ENCODE measurements at places on chromosomes 11 and 22.

DNA sequence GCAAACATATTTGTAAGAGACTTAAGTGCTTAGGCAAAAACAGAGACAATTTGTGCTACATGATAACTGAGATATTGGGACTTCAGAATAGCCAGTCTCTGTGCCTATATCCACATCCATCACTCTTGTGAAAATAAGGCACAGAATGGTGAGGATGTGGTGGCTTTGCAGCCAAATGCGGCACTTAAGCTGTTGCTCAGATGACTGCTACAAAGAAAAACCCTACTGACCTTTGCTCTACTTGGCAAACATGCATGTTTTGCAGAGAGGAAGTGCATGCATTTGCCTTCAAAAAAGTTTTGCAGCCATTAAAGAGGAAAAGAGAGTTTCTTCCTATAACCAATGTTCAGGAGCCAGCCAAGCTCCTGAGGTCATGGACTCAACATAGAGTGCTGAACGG is 675.0 kb upstream of the KIRREL3 start:
- DNase-seq, result no peak

DNA sequence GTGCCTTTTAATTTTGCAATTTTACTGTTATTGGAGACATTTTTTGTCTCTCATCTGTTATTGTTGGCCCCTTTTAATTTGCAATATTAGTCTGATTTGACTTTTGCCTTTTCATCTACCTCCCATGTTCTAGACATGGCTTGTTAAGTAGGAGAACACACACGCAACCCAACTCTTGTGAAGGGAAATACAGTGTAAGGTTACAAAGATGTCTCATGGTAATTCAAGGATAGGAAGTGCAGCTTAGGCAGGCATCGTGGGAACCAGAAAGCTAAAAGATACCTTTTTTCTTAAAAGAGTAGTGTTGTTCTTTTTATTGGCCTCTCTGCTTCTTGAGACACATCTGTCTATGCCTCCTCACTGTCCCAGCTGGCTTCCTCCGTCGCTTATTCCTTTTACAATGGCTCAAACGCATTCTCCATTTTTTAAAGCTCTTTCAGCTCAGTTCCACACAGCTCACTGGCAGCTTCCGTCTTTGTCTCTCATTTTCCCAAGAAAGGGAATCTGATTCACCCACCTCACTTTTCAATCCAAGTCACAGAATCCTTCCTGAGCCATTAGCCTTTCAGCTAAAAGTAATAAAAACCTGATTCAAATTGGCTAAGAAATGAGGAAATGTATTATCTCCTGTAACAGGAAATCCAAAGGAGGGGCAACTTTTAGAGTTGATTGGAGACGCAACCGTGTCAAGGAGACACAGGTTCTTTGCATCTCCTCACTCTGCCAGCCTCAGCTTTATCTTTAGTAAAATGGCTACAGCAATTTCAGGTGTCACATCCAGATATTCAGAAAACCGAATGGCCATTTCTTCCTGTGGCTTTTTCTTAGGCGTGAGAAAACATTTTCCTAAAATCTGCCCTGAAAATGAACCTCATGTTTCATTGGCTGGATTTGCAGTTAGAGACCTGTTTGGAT is 57.2 kb downstream of the SIK2 start:
- DNase-seq, result no peak

- DNase-seq, result peak; percentile 83
Measured at GRCh38 chr22:25219948-25220442, 556 bp downstream of the CRYBB2 start.

DNA sequence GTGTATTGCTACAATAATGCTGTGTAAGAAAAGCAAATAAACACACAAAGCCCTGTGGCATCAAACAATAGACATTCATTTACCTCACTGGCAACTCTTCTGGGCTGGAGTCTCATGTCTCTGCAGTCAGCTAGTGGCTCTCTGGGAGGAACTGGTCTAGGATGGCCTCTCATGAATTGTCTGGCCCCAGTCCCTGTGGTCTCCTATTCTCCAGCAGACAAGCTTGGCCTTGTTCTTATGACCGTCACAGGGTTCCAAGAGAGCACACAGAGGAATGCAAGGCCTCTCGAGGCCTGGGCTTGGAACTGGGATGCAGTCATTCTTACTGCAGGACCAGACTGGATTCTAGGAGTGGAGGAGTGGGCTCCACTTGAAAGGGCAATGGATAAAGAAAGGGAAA is 141.2 kb upstream of the NTM start:
- no peak for DNase-seq

- no peak for DNase-seq
Measured at GRCh38 chr22:21726650-21727049, 8.9 kb downstream of the YPEL1 start.

- no peak for DNase-seq
Measured at GRCh38 chr11:119536801-119537200, 113.8 kb upstream of the THY1 start.

GRCh38 chr11:11988099-11988651 is 20.3 kb downstream of the DKK3 start:
- no peak for DNase-seq

GRCh38 chr22:25136953-25137576 is 62.6 kb upstream of the CRYBB3 start:
- no peak for DNase-seq

GRCh38 chr22:36211237-36211861 is 9.7 kb upstream of the APOL4 start:
- DNase-seq, result no peak

DNA sequence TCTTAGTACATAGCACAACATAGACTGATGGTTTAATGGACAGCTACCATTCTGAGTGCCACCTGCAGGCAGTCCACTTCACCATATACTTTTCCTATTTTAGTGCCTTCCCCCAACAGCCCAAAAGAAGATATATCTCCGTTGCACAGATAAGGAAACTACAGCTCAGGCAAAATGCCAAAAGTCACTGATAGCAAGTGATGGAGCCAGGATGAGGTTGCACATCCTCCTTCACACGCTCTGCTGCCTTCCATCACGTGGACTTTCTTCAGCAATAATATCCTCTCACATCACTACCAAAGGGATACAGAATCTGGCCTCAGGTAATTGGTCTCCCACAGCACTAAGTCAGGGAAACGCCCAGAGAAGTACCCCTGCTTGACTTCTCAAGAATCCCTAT is 7.5 kb downstream of the TCF20 start:
- no peak for DNase-seq

DNA sequence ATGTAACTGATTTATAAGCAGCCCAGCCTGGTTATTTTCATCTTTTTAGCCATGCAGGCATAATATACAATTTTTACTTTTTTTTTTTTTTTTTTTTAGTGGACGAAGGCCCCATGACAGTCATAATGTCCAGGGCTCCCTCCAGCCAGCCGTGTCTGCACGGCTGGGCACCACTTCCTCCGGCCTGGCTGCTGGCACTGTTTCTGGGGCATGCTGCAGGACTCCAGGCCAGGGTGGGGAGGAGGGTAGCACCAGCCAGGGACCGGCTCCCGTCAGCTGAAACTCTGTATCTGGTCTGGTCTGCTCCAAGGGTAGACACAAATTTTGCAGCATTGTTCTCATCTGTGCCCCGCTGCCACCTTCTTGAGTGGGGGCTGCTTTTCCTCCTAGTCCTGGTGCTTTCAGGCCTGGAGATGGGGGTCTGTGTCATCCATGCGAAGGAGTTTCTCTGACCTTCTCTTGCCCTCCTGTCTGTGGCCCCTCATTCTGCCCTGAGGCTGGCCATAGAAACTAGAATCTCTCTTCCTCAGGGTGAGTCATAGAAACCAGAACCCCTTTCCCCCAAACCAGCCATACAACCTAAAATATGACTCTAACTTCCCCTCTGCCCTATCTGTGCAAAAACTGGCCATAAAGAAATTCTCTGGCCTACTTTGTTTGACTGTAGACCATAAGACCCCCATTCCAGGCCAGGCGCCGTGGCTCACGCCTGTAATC is 9.2 kb upstream of the RRP7A start:
- no peak for DNase-seq

DNA sequence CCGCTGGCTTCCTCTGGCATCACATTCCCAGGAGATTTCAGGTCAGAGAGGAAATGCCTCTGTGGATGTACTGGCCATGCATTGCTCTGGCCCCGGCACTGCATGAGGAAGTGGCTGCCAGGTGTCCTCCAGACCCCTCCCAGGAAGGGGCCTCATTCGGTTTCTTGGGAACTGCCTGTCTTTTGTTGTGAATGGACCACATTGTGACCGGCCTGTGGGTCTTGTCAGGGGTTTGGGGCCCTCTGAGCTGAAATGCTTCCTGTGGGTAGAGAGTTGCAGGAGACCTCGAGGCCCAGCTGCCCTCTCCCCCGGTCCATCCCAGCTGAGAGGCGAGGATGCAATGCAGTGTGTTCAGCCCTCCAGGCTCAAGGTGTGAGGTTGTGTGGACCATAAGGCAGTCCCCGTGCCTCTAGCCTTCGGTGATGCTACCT is 18.8 kb upstream of the ST3GAL4 start:
- no peak for DNase-seq

DNA sequence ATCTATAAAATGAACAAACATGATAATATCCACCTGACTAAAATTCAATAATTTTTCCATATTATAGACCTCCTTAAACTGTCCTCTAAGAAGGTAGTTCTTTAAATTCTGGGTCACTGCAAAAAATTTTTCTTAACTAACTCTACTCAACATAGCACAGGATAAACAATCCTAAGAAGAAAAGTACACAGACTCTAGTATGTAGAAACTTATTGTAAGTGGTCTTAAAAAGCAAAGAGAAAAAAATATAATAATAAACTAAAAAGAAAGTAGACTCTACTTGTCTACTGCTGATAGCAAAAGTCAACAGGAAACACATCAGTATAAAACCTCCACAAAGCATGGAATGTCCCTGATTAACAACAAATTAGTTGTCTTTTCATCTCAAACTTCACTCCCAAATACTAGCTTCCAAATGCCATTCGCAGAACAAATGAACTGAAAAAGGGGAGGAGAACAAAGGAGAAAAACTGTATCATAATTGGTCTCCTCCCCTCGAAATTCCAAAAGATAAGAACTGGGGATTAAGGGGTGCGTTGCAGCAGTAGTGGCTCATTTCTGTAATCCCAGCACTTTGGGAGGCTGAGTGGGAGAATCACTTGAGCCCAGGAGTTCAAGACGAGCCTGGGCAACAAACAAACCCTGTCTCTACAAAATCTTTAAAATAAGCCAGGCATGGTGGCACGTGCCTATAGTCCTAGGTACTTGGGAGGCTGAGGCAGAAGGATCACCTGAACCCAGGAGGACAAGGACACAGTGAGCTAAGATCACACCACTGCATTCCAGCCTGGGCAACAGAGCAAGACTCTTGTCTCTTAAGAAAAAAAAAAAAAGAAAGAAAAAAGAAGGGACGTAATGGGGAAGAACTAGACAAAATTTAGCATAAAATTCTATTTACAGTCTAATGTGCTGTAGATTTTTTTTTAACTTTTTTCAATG is 6.5 kb downstream of the FCHSD2 start:
- DNase-seq, result no peak

DNA sequence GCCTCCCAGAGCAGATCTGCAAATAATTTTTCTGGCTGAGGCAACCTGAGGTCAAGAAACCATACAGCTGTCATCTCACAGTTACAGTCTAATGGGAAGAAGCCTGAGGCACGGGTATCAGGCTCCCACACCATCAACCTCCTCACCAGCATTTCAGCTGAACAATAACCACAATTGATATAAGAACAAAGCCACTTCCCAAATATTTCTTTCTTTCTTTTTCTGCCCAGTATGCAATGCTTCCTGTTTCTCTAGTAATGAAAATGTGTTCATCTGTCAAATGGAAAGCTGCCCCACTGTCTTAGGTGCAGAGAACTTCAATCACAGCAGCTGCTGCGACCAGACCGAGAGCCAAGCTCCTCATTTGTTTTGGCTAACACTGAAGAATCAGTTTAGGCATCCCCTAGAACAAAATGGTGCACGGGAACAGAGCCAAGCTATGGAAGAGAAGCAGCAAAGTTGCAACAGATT is 108.4 kb downstream of the BLID start:
- DNase-seq, result no peak

DNA sequence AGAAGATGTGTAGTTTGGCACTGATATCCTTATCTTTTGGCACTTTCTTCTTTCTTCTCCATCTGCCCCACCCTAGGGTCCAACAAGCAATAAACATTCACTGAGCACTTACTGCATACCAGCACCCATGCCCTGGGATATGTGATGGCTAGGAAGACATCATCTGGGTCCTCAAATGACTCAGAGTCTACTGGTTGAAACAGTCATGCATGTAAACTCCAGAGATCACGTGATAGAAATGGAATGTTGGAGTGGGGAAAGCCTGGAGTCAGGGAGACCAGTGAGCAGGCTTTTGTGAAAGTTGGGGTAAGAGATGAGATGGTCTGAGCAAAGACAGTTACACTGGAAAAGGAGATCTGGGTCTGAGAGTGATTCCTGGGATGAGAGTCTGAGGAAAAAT is 724.9 kb upstream of the TENM4 start:
- DNase-seq, result no peak

DNA sequence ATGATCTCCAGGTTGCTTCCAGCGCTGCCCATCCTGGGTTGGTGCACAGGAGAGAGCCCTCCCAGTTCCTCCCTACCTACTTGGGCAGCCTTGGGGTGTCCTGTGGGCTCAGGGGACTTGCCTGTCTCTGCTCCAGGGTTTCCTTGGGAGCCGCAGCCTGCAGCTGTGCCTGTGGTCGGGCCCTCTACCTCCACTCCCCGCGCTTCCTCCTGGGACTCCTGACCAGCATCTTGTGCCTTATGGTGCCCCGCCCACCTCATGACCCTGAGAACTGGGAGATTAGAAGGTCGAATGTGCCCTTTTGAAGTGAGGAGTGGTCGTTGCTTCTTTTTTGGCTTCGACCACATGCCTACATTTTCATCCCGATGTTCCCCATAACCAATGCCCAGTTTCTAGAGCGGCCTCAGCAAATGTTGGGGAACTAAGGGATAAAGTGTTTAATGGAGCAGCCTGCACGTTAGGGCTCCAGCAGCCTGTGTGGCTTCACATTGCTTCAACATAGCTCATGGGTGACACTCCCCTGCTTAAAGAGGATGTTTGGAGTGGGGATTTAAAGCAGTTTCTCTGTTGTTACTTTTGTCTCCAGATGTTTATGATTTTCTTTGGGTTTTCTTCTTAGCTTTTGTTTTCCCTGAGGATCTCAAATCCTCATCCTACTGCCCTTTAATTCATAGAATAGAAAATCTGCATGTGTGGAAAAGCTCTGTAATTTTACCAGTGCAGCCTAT is 248.8 kb downstream of the TBC1D22A start:
- no peak for DNase-seq

DNA sequence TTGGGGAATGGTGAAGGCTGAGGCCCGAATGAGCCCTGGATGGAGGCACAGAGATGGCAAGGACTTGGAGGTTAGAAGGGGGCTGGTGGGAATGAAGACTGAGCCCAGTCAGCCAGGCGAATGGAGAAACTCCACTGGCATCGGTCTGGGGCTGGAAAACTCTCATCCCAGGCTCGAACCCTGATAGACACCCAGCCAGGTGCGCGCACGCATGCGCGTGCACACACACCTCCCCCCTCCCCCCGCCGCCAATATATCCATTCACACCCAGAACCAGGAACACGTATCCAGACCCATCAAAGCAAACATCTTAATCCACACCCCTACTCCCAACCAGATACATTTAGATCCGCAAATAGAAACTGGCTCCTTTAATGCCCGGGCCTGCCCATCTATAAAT is 139.3 kb downstream of the CEP164 start:
- no peak for DNase-seq

GRCh38 chr11:34609850-34610249 is 11.0 kb upstream of the EHF start:
- DNase-seq, result no peak

All from NCI-H1436 treated with DMSO at 0.1 percent for 48 hours (cell line).